Dorsolateral prefrontal cortex (tissue), 122 donors: ENCODE measurements at places on chromosomes 6 and 20. TPM values are rescaled to one million over a fixed set of nuclear protein-coding genes. Genes with fewer than 3 reads are reported as not detected.

HDGFL1 gene
- 0.53 TPM for total RNA-seq

TBX18 gene
- 2.2 TPM for total RNA-seq

TFAP2D gene
- total RNA-seq = not detected

DEFB132 gene
- total RNA-seq = not detected

SDHAF4 gene
- 18.2 TPM for total RNA-seq

SMPDL3A gene
- total RNA-seq = 5.6 TPM

CASS4 gene
- 1.6 TPM for total RNA-seq

OPRM1 gene
- 17.1 TPM for total RNA-seq

SLC16A10 gene
- total RNA-seq = 13.2 TPM

CDK5RAP1 gene
- 41.7 TPM for total RNA-seq

SEMG1 gene
- total RNA-seq = not detected

C20orf141 gene
- not detected for total RNA-seq

OTOR gene
- total RNA-seq = not detected

KCNK5 gene
- not detected for total RNA-seq

DNA sequence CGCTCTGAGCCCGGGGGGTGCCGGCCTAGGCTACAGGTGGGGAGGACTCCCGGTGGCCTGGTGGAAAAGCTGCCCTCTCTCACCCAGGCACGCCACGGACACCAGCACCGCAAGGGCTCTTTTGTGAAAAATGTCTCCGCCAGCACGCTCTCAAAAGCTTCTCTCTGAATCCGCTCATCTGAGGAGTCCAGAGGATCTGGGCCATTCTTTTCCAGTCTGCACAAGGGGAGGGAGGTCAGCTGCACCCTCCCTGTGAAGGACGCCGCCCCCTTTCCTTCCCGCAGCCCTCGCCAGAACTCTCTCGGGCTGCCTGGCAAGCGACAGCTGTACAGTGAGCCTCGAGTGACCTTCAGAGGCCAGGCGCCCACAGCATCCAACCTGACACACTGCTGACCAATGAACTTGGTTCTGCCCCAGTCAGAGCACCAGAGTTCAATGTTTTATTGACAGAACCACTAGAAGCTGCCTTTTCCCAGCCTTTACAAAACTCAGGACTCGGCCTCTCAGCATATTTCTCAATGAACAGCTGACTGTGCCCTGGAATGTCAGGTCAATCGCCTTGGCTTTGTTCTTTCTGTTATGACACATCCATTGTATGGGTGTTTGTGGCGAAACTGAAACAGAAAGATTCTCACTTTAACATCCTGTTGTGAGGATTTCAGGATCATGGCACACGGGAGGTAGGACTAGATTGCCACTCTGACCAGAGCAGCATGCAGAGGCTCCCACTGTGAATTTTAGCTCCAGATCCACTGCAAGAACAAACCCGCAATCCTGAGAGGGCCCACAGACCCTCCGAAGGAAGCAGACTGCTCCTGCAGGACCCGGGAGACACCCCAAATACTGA is 26.7 kb downstream of the SERPINB9 start:
- DNase-seq = no peak

GRCh38 chr20:58372806-58373205 is 16.2 kb upstream of the VAPB start:
- no peak for DNase-seq

DNA sequence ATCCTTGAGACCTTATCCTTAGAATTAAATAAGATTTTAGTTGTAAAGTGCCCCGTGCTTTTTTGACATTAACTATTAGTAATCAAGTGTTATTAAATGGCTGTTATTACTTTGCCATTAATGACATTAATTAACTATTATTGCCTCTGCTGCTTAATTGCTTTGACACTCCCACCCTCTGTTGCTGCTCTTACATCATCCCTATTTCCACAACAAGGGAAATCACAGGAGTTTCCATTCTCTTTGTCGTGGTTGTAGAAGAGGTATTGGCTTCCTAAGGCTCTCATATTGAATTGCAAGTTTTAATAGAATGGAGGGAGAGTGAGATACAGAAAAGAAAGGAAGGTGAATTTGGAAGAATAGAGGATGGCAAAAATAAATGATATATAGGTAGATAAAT is 545.8 kb downstream of the MMUT start:
- DNase-seq = no peak

DNA sequence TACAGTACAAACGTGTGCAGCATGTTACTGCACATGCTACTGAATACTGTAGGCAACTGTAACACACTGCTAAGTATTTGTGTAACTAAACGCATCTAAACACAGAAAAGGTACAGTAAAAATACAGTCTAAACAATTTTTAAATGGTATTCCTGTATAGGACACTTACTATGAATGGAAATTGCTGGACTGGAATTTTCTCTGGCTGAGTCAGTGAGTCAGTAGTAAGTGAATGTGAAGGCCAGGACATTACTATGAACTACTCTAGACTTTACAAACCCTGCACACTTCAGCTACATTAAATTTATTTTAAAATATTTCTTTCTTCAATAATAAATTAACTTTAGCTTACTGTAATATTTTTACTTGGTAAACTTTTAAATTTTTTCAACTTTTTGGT is 225.0 kb upstream of the TENT5A start:
- no peak for DNase-seq

- DNase-seq = no peak
Measured at GRCh38 chr6:166691199-166691598, 64.1 kb upstream of the RPS6KA2 start.

DNA sequence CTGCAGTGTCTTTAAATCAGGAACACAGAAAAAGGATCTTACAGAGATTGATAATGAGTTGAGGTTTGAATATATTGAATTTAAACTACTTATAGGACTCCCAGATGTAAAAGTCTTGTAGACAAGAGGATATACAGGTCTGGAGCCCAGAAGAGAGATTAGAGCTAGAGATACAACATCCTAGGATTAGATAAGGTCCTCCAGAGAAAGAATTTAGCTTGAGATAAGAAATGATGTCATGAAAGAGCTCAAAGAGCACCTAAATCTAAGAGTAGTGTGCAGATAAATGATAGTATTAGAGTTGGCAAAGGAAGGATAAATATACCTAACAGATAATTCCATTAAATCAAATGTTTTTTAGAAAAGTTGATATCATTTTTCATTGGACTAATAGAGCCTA is 23.9 kb downstream of the EPM2A start:
- no peak for DNase-seq

DNA sequence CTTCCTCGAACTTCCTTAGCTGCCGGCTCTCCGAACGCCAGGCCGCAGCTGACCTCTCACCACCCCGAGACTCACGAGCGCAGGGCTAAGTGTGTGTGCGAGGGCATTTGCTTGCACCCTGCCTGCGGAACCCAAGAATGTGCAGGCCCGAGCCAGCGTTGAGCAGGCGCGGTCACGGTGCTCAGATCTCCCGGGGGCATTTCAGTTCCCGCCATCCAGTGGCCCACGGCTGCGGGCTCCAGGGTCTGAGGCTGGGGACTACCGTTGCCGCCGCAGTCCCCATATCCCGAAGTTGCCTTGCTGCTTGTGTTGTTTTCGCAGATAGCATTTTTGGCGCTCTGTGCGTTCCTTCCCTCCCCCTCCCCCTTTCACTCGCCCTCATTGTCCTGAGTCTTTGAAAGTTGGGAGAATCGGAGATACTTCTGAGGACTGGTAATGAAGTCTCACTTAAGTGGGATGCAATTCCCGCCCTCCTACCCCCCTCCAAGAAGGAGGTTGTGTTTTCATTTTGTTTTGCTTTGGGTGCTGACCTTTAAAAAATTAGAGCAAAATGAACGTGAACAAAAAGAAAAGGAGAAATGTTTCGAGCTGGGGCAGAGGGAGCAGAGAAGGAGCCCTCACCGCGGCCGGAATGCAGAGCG is 1.7 kb downstream of the NR2E1 start:
- no peak for DNase-seq

- no peak for DNase-seq
Measured at GRCh38 chr6:136920671-136921380, 1.3 kb upstream of the SLC35D3 start.

DNA sequence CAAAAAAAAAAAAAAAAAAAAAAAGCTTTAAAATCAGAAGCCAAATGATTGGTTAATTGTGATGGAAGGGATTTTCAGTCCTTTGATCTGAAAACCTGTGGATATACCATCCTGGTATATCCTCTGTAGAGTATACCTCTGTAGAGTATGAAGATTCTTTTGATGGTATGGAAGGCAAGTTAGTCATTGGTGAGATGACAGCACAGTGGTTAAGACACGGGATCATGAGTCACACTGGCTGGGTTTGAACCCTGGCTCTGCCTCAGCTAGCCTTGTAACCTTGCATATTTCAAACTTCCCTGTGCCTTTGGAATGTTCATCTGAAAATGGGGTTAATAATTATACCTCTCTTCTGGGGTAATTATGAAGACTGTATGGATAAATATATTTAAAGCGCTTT is 179.3 kb downstream of the CARMIL1 start:
- no peak for DNase-seq

GRCh38 chr6:8588176-8588575 is 152.8 kb upstream of the SLC35B3 start:
- DNase-seq = no peak

DNA sequence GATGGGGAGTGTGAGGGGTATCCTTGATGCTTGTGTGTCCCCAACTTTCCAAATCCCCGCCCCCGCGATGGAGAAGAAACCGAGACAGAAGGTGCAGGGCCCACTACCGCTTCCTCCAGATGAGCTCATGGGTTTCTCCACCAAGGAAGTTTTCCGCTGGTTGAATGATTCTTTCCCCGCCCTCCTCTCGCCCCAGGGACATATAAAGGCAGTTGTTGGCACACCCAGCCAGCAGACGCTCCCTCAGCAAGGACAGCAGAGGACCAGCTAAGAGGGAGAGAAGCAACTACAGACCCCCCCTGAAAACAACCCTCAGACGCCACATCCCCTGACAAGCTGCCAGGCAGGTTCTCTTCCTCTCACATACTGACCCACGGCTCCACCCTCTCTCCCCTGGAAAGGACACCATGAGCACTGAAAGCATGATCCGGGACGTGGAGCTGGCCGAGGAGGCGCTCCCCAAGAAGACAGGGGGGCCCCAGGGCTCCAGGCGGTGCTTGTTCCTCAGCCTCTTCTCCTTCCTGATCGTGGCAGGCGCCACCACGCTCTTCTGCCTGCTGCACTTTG is at the start of gene TNF:
Gene TNF, plus strand, starts transcription at position 231 of the 567 bp plus-strand sequence. Its CDS starts 177 bp downstream, at position 408.
- DNase-seq = no peak

DNA sequence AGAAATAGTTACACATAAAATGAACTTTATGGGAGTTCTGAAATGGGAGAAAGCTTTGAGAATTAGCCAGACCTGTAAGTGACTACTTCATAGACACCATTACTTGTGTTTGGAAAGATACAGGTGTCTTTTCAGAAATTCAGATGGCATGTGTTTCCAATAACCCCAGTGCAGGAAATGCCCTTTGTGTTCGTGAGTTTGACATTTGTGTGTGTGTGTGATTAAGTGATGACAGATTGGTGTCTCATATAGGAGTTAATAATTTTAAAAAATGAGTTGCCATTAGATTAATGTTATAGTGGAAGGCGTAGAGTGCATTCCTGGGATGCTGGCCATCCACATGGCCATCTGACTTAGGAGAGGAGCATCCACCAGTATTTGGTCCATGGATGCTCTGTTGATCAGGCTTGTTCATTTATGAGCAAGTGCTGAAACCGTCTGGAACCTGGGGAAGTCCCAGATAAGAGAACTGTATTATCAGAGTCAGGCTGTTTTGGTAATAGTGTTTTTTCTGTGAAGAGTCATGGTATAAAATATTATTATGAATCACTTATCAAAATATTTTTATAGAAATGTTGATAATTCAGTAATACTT is 3.1 kb downstream of the STK4 start:
- DNase-seq = no peak

- DNase-seq = no peak
Measured at GRCh38 chr20:44426879-44427790, 48.5 kb upstream of the TTPAL start.

DNA sequence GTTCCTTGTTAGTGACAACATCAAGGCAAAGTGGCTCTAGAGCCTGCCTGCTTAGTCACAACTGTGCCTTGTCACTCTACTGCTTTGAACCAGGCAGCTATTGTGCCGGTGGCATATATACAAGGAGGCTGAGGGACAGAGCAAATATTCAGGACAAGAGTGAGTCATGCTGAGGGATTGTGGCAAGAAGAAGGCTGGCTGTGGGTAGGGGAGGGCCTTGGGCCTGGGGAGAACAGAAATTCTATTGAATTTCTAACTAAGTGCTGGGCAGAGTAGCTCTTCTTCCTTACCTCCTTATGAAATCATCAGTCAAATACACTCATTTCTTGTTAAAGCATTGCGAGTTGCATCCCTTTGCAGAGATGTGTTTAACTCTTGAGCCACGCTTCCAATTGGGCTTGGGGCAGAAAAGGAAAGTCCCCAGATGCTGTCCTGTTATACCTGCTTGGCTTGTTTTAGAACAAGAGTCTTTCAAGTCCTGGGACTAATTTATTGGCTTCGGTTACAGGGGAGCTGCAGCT is 59.7 kb downstream of the PFDN4 start:
- DNase-seq = no peak

GRCh38 chr20:56423211-56423610 is 11.2 kb downstream of the CASS4 start:
- no peak for DNase-seq

DNA sequence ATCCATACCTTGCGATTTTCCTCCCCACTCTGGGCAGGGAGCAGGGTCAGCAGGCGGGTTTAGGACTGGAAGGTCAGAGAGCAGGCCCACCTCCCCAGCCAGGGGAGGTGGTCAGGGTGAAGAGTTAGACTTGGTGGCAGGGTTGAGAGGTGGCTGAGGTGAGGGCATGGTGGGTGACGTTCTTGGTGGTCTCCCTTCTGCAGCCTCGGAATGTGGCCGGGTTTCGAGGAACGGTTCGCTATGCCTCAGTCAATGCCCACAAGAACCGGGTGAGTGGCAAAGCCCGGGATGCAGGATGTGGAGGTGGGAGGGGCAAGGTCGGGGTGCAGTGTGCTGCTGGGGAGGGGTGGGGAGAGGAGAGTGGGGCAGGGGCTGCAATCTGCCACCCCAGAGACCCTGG is 11.6 kb downstream of the TTBK1 start:
- no peak for DNase-seq
